ENCODE measurements at places on chromosomes 13 and 19. TPM values are rescaled to one million over a fixed set of nuclear protein-coding genes. Genes with fewer than 3 reads are reported as not detected.

DNA sequence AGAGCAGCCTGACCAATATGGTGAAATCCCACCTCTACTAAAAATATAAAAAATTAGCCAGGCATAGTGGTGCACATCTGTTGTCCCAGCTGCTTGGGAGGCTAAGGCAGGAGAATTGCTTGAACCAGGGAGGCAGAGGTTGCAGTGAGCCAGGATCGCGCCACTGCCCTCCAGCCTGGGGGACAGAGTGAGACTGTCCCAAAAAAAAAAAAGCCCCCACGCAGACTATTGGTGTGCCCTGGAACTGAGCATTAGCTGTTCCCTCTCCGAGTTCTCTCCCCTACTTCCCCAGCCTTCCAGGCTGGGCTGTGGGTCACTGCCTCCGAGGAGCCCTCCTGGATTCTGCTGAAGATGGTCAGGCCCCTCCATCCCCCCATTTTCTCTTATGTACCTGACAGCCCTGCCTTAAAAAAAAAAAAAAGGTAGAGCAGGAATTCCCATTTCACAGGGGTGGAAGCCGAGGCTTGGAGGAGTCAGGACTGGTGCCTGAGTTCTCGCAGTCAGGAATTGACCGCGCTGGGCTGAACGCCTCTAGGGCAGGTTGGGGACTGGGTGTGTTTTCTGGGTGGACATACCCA, 1.9 kb downstream of the ADAT3 start:
- no peak for DNase-seq

DNA sequence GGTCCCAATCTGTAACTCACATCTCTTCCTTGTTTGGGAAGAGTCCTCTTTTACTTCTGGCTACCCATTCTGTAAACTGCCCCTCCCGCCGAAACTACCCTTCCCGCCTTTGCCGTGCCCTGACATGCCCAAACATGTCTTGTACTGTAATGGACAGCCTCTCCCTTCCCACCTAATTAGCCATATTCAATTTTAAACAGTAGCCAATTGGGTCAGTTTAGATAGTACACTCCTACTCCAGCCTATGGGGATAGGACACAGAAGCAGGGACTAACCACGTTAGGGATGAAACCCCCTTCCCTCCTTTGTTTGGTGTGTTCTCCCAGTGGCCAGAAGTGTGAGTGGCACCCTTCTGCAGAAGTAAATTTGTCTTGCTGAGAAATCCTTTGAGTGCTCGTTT, 34.2 kb downstream of the SACS start:
- no peak for DNase-seq

- peak; percentile 37 for DNase-seq
Observed at GRCh38 chr19:3275583-3276340, 51.3 kb downstream of the CELF5 start.

DNA sequence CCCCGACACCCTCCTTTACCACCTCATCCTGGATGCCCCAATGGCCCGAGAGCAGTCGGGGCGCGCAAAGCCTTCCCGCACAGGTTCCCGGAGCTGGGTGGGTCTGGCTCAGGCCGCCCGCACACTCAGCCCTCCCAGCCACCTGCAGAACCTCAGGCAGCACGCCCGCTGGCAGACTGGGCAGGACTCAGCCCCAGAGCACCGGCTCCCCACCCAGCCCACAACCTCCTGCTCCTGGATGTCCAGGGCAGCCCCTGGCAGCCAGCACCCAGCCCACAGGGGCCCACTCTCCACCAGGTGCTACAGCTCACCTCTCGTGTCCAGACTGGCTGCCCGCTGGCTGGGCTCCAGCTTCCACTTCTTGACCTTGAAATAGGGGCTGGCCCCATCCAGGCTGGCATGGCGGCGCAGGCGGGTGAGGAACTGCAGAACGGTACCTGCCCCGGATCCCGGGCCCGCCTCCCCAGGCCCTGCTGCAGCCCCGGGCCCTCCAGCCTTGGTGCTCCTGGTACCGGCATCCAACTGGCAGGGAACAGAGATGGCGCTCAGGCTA, 4.6 kb downstream of the CBARP start:
- no peak for DNase-seq

DNA sequence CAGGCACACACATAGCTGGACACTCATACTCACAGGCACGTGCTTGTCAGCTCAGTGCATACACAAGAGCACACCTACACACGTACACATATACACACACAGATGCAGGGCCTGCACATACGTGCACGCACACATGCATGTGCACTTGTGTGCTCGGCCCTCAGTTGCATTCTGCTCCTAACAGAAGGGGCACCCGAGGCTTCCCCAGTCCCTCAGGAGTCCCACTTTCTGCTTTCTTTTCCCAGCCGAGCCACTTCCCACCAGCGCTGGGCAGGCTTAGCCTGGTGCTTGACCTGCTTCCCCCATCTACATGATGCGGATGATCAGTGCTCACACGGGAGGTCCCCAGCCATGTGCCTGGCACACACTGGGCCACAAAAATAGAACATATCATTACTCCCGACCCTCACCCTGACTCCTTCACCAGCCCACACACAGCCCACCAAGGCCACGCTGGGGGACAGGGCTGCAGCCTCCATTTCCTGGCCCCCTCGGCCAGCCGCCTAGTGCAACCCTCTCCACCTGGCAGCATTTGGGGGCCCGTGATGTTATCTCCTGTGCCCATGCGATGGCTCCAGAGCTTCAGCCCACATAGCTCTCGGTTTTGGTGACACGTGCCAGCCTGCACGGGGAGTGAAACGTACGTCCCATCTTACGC, 125.2 kb upstream of the SPACA7 start:
- DNase-seq = no peak

DNA sequence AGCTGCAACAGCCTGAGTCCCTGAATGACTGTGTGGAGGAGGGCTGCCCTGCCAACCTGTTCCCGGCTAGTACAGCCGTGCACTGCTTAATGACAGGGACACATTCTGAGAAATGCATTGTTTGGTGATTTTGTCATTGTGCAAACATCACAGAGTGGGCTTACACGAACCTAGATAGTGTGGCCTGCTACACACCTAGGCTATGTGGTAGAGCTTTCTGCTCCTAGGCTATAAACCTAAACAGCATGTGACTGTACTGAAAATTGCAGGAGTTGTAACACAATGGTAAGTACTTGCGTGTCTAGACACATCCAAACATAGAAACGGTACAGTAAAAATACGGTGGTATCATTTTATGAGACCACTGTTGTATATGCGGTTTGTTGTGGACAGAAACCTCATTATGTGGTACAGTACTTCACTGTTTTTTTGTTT, 35.0 kb downstream of the VASP start:
- no peak for DNase-seq

DNA sequence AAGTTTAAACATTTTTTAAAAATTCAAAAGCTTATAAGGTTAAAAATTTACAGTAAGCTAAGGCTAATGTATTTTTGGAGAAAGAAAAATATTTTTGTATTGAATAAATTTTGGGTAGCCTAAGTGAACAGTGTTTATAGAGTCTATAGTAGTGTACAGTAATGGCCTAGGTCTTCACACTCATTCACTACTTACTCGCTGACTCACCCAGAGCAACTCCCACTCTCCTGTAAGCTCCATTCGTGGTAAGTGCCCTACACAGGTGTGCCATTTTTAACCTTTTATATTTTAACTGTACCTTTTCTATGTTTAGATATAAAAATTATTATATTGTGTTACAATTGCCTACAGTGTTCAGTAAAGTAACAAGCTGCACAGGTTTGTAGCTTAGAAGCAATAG, 96.6 kb upstream of the FREM2 start:
- DNase-seq = no peak

GRCh38 chr19:56167064-56167578, 8.7 kb upstream of the GALP start:
- no peak for DNase-seq

DNA sequence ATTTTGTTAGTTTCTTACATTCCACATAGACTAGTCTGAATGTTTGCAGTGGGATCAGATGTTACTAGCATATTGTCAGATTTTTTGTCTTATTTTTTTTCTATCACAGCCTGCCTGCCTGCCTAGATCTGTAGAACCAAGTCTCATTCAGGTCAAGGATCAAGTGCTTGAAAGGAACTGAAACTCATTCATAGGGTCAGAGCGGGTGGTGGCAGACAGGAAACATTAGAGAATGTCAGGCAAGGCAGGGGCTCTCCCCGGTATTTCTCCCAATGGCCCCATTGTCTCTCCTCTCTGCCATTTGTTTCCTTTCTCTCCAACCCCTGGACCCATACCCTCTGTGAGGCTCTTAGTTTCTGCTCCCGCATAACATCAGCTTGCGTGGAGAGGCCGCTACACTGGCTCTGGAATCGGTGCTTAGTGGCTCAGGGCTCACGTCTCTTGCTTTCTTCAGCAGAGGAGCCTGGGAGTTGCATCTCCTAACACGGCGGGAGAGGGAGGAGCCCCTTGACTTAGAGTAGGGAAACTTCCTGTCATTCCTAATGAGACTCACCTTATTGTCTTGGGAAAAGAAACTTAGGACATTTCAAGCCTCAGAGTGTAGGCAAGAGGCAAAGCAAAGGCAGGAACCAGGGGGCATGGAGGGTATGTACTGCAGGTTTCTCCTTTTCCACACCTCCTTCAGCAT, 35.6 kb upstream of the SPATA13 start:
- no peak for DNase-seq

DNA sequence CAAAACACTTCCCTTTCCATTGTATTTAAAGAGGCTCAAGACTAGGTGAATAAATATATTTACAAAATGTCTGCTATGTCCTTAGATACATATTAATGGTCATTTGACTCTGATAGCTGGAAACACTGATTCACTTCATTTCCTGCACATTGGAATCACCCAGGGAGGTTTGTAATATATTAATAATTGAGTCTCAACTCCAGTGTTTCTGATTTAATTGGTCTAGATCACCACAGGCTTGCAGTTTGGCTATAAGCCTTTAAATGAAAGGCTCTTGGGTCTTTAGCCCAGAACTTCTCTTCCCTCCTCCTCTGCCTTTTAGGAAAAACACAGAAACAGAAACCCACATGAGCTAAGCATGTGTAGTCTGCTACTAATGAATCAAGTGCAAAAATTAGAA, 378.0 kb downstream of the TBC1D4 start:
- no peak for DNase-seq

The ZNF223 gene
- total RNA-seq = 3.2 TPM

The ZNF177 gene
- total RNA-seq = 0.89 TPM

The ZNF415 gene
- total RNA-seq = 1.8 TPM

The SERP2 gene
- 2.1 TPM for total RNA-seq

DNA sequence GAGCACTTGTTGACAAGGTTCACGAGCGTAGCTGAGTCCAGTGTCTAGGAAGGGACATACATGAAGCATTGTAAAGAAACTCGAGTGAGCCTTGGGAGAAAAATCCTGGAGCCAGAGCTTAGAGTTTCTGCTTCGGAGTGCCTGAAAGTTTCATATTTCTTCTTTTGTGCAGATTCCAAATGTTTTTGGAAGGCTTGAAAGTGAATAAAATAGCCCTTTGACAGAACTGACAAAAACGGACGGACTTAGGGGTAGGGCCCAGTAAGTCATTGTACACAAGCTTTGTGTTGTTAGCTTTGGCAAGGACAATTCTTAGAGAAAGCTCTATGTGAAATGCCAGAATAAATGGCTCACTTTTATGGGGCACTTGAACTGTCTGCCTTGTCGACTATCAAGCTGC, 2.8 kb downstream of the RNF113B start:
- DNase-seq = no peak

All from dermis microvascular lymphatic vessel endothelial cell (primary cell).